ENCODE measurements at places on chromosomes 1 and 21. TPM values are rescaled to one million over a fixed set of nuclear protein-coding genes. Genes with fewer than 3 reads are reported as not detected.

KCNK2 gene
- not detected for total RNA-seq

ZNF697 gene
- 9.4 TPM for total RNA-seq

ALX3 gene
- total RNA-seq, result not detected

TMEM167B gene
- 28.9 TPM for total RNA-seq

HORMAD1 gene
- not detected for total RNA-seq

OR2AK2 gene
- total RNA-seq, result not detected

HEYL gene
- total RNA-seq, result 0.23 TPM

SPRR2A gene
- total RNA-seq, result not detected

OR6K3 gene
- total RNA-seq, result not detected

MMEL1 gene
- total RNA-seq, result not detected

PPIAL4G gene
- total RNA-seq, result under 0.01 TPM

OR6K6 gene
- not detected for total RNA-seq

KIF26B gene
- total RNA-seq, result 10.6 TPM

CNR2 gene
- not detected for total RNA-seq

TINAGL1 gene
- 278 TPM for total RNA-seq

FAM72C gene
- 0.23 TPM for total RNA-seq

FLG2 gene
- total RNA-seq, result not detected

CD48 gene
- total RNA-seq, result not detected

TRIM17 gene
- 0.35 TPM for total RNA-seq

MROH7 gene
- total RNA-seq, result 0.15 TPM

CEP104 gene
- 11.5 TPM for total RNA-seq

ANKRD34A gene
- total RNA-seq, result 0.15 TPM

ARMH1 gene
- 0.60 TPM for total RNA-seq

OR2W3 gene
- total RNA-seq, result not detected

AIRE gene
- total RNA-seq, result not detected

PARS2 gene
- total RNA-seq, result 4.5 TPM

SEC22B gene
- 54.3 TPM for total RNA-seq

CFHR3 gene
- total RNA-seq, result not detected

DCST1 gene
- total RNA-seq, result not detected

OR14K1 gene
- total RNA-seq, result not detected

BCL10 gene
- total RNA-seq, result 8.0 TPM

MIS18A gene
- 9.6 TPM for total RNA-seq

OLFML3 gene
- 22.5 TPM for total RNA-seq

Data from smooth muscle cell of the coronary artery (primary cell).